ENCODE measurements at places on chromosomes 13 and 19. TPM values are rescaled to one million over a fixed set of nuclear protein-coding genes. Genes with fewer than 3 reads are reported as not detected.

GRCh38 chr13:75197803-75198202, 284.2 kb downstream of the TBC1D4 start:
- H3K4me3 ChIP-seq, result no peak overlapping the region
- no peaks in the 10 kb centered on the region for H3K4me1 ChIP-seq
- no peaks in the 10 kb centered on the region for H3K27me3 ChIP-seq

GRCh38 chr13:48533961-48534600, 1.2 kb upstream of the RCBTB2 start:
- no peaks in the 10 kb centered on the region for H3K36me3 ChIP-seq
- no peak overlapping the region for H3K27ac ChIP-seq
- H3K4me3 ChIP-seq, result no peak overlapping the region
- H3K4me1 ChIP-seq, result no peaks in the 10 kb centered on the region

GRCh38 chr19:1057176-1057855, 9.7 kb upstream of the ARHGAP45 start:
- H3K4me1 ChIP-seq, result no peaks in the 10 kb centered on the region
- no peak for DNase-seq
- no peak overlapping the region for H3K27ac ChIP-seq
- H3K27me3 ChIP-seq, result no peaks in the 10 kb centered on the region
- H3K4me3 ChIP-seq, result no peak overlapping the region
- H3K36me3 ChIP-seq, result no peaks in the 10 kb centered on the region

- H3K4me1 ChIP-seq, result no peaks in the 10 kb centered on the region
- no peaks in the 10 kb centered on the region for H3K36me3 ChIP-seq
- H3K27me3 ChIP-seq, result no peaks in the 10 kb centered on the region
- H3K27ac ChIP-seq, result no peak overlapping the region
- no peak for DNase-seq
- H3K4me3 ChIP-seq, result no peak overlapping the region
These were observed 107.5 kb downstream of the CYSLTR2 start for GRCh38 chr13:48761256-48761655.

- H3K36me3 ChIP-seq, result no peaks in the 10 kb centered on the region
- H3K4me1 ChIP-seq, result no peaks in the 10 kb centered on the region
- no peak for DNase-seq
- H3K27me3 ChIP-seq, result no peaks in the 10 kb centered on the region
- H3K27ac ChIP-seq, result no peak overlapping the region
These were observed 62.7 kb upstream of the PCDH17 start for GRCh38 chr13:57568865-57569264.

DNA sequence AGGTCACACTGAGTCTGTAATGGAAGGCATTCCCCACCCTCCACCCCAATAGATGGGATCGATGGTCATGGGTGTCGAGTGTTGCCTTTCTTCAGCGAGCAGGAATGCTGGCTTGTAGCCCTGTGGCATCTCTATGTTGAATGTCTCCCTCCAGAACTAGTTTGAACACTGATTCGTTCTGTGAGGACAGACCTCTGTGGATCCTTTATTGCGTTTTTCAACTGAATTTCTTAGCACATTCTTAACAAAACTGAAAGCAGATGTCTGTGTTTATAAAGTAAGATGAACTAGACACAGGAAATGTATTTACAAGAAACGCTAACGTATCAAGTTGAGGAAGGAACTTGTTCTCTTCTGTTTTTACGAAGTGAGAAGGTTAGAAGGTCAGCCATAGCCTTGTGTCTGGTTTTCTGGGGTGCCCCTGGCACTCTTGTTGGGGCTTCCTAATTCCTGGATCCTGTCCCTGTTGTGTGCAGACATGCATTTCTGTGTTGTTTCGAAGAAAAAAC, 36.8 kb upstream of the TM9SF2 start:
- H3K27ac ChIP-seq, result no peak overlapping the region
- no peak overlapping the region for H3K4me3 ChIP-seq
- H3K36me3 ChIP-seq, result no peaks in the 10 kb centered on the region
- no peaks in the 10 kb centered on the region for H3K4me1 ChIP-seq
- no peak for DNase-seq

GRCh38 chr13:91174886-91175501, 172.5 kb upstream of the MIR17HG start:
- DNase-seq, result no peak
- H3K4me1 ChIP-seq, result no peaks in the 10 kb centered on the region
- H3K36me3 ChIP-seq, result no peaks in the 10 kb centered on the region
- H3K27me3 ChIP-seq, result peaks cover 18% of the 10 kb centered on the region

The RNF225 gene
- total RNA-seq, result not detected

The KLK1 gene
- not detected for total RNA-seq

The TMEM190 gene
- 0.55 TPM for total RNA-seq

Data from adrenal gland (tissue), 19 donors.